ENCODE measurements at places on chromosomes 7 and 10.

DNA sequence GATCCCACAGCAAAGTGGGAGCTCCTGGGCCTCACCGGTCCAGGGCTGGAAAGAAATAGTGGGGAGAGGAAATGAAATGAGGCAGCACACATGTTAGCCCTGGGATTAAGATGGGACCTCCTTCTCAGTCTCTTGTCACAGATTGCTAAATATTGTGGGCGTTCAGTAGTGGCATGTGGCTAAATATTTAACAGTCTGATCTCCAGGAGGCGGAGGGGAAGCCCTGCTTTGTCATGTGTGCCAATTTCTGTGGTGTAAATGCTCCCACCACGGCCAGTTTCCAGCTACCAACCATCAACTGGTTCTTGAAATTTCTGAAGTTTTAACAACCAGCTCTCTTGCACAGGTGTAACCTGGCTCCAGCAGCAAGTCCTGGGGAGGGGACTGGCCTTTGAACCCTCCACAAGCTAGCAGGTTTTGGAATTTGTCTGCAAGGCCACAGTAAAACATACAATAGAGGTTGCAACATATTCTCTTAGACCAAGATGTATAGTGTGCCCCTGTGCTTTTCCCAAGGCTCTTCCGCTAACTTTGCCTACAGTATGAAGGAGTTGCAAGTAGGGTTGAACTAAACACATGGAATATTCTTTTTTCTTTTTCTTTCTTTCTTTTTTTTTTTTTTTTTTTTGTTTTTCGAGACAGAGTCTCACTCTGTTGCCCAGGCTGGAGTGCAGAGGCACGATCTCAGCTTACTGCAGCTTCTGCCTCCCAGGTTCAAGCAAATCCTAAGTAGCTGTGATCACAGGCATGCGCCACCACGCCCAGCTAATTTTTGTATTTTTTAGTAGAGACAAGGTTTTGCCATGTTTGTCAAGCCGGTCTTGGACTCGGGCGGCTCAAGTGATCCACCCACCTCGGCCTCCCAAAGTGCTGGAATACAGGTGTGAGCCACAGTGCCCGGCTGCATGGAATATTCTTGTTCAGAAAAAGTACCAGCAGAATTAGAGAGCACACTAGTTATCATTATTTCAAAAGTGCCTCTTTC, 103.1 kb upstream of the PCBD1 start:
- no peak for DNase-seq

- no peak for DNase-seq
These were observed 582.6 kb downstream of the PARD3 start for GRCh38 chr10:34232481-34232880.

DNA sequence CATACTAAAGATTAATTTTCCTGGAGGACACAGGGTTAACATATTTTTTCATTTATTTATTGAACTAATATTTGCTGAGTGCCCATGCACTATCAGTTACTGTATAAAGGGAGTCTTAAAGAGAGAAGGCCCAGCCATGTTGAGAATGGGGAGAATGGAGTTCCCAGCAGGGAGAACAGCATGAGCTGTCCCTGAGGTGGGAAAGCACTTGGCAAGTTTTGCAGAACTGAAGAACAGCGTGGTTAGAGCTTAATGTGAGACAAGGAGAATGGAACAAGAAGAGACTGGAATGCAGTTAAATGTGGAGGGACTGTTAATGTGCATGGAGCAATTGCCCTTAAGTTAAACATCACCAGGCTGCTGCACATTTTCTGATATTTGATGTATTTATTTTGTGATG, 435.4 kb downstream of the SUGCT start:
- no peak for DNase-seq

GRCh38 chr10:113433711-113434110, 119.1 kb upstream of the HABP2 start:
- no peak for DNase-seq

- no peak for DNase-seq
These were observed 72.1 kb upstream of the GRB10 start for GRCh38 chr7:50854831-50855230.

DNA sequence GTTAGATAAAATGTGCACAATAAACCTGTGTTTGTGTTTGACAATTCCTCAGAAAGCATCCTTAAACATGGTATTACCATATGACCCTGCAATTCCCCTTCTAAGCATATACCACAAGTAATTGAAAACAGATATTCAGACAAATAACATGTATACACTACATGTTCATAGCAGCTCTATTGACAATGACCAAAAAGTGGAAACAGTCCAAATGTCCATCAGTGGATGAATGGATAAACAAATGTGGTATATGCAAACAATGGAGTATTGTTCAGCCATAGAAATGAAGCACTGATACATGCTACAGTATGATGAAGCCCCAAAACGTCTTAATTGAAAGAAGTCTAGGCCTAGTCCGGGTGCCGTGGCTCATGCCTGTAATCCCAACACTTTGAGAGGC, 280.1 kb downstream of the OTUD1 start:
- no peak for DNase-seq

DNA sequence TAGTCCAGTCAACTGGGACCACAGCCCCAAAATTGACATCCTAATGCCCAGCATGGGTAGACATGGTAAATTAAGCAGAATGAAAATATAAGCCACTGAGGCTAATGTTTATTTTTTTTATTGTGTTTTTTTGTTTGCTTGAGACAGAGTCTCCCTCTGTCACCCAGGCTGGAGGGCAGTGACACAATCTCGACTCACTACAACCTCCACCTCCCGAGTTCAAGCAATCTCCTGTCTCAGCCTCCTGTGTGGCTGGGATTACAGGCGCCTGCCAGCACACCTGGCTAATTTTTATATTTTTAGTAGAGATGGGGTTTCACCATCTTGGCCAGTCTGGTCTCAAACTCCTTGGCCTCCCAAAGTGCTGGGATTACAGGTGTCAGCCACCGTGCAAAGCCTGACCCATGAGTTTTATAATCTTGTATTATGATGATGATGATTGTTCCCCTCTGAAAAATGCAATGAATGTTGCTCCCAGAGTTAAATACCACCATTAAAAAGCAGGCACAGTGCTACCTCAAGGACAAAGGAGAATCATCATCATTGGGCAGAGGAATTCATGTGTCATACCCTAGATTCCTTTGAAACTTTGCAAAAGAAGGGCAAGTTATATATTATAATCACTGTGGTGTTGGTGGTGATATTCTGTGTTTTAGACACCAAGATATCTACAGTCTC, 228.0 kb downstream of the PARD3 start:
- no peak for DNase-seq

DNA sequence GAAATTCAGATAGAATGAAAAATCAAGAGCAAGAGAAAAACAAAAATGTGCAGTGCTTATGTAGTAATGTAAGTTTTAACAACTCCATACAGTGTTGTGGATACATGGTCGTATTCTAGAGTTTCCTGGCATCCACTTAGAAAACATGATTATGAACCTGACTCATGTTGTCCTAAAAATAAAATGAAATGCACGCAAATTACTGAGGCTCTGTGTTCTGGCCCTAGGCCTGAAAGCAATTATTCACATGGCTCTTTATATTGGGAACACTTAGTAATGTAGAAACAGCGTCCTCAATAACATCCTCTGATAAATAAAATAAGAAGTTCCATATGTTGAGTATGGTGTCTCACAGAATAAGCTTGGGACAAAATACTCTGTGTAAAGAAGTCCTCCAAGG, 200.2 kb upstream of the SEMA3E start:
- DNase-seq, result no peak

- DNase-seq, result no peak
These were observed 93.7 kb downstream of the CFAP58 start for GRCh38 chr10:104447331-104447730.

DNA sequence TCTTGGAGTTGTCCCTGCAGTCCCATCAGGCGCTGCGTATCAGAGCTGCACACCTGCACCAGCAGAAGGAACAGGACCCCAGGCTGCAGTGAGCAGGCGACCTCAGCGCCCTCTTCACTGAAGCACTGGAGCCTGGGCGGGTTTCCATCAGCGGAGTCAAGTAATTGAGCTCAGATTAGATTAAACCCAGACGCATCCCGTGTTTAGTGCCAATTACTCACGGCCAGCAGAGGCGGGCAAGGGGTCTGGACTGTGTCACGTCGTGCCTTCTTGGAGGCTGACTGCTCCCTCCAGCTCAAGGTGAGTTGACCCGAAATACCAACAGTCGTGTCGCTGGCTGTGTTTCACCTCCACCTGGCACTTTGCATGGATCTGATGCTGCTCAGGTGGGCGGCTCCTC, 123.6 kb downstream of the CXCL12 start:
- DNase-seq, result no peak

DNA sequence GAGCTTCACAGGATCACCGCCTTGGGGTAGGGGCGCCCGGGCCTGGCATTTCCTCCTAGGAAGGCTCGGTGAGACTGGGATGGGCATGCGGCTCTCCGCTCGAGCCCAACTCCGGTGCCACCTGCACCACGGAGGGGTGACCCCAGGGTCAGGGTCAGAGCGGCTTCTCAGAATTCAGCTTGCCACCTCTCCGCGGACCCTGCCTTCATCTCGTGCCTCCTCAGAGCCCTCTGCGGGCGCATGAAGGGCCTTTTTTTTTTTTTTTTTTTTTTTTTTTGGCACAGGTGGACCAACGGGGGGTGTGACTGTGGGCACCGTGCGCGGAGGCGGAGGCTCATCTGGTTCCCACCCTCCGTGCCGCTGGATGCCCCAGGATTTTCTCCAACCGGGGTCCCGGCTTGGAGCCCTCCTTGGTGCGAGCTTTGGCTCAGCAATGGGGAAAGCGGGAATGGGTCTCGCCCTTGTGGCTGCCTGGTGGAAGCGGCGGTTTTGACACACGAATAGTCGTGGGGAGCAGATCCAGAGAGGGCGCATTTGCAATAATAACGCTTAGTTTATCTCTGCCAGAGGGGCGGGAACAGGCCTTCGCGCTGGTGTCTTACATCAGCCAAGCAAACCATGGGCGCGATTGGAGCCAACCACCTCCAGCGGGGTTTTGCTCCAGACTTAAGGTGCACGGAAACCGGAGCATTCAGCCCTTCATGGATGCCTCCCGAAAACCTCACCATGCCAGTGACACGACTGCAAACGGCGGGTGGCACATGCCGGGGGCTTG, 5.0 kb upstream of the TNRC18 start:
- DNase-seq, result no peak

DNA sequence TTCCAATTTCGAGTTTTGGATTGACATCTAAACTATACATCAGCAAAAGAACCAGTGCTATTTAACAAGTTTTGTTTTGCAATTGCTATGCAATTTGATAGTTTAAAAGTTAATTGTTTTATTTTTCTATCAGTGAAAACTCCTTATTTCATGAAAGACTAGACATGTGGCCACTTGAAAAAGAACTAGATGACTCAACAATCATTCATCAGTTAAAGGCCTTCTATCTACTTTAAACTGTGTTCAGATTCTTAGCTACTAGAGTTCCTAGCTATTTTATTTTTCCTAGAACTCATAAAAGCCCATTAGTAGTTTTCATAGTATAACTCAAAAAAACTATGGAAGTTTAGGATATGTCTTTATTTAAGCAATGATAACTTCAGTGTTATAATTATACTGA, 104.6 kb upstream of the LSM8 start:
- no peak for DNase-seq

DNA sequence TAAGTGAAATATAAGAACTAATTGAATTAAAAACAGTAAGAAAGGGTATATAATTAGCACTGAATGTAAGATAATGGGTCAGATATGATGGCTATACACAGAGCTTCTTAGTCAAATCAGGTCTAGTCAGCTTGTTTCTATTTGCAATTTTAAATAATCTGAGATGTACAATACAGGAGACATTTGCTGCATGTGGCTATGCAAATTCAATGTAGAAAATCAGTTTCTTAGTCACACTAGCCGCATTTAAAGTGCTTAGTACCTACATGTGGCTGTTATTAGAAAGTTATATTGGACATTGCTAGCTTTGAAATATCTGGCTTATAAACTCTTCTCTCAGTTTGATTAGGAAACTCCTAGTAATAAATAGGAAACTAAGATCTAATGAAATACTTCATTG, 25.3 kb downstream of the CCDC7 start:
- DNase-seq, result no peak

DNA sequence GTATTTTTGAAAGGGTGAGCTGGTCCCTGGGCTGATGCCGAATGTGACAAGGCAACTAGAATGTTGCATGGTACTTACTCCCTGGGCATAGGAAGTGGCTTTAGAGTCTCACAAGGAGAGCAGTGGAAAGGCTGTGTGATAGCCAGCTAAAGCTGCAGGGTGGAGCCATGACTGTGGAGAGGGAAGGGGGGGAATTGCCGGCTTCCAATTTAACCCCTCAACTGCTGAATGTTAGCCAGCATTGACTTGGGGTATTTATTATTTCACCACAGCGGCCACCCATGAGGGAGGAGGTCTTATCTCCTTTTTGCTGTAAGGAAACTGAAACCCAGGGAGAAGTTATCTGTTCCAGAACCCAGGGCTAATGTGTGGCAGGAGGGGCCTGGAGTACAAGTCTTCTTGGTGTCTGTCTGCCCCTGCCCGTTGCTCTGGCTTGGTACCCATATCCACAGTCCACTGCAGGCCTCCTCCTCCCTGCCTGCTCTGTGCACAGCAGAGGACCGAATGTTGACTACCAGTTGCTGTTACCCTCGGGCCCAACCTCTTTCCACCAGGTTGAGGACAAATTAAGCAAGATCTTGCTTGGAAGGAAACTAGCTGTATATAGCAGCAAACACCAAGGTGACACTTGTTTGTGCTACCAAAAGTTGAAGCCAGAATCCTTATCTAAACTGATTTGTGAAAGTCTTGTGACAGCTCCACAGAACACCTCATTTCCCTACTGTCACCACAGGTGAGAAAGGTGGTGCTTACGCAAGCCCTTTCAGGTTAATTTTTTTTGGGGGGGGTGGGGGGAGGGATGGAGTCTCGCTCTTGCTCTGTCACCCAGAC, 37.6 kb downstream of the WBP1L start:
- DNase-seq, result no peak

GRCh38 chr10:120318862-120319261, 138.2 kb upstream of the PLPP4 start:
- no peak for DNase-seq

DNA sequence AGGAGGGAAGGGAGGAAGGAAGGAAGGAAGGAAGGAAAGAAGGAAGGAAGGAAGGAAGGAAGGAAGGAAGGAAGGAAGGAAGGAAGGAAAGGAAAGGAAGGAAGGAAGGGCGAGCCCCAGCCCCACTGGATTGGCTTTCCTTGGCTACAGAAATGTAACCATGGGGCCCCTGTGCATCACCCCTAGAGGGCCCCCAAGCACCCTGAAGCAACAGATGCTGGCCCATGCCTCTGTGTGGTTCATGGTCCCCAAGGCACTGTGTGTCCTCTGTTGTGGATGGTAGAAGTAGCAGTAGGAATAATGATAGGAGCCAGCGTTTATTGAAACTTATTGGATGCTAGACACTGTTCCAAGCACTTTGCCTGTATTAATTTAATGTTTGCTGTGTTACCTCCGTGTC, 116.6 kb upstream of the MACROH2A2 start:
- no peak for DNase-seq

- no peak for DNase-seq
These were observed 49.7 kb downstream of the ADCY1 start for GRCh38 chr7:45623740-45624391.

GRCh38 chr10:127976701-127977356, 69.9 kb downstream of the PTPRE start:
- DNase-seq, result no peak

All from renal cortex interstitium (tissue), 15 donors.